ENCODE measurements at places on chromosomes 6 and 20.
A peak's percentile ranks its signal among the peaks of the same experiment; 100 is the strongest.

DNA sequence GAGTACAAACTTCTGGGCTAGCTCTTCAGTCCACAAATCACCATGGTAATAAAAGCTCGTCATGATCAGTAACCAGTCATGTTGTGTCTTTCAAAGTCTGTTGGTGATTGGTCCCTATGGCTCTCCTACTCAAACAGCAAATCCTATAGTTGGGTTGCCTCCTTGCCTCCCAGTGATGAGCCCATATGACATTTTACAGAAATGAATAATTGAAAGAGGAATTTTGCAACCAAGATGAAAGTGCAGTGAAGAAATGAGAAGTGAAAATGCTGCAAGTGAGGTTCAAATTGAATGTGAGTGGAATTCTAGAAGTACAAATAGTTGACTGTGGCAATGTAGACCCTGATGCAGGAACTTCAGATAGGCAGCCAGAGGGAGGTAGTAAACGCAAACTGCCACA is 5.1 kb upstream of the SIRPD start:
- DNase-seq: no peak

DNA sequence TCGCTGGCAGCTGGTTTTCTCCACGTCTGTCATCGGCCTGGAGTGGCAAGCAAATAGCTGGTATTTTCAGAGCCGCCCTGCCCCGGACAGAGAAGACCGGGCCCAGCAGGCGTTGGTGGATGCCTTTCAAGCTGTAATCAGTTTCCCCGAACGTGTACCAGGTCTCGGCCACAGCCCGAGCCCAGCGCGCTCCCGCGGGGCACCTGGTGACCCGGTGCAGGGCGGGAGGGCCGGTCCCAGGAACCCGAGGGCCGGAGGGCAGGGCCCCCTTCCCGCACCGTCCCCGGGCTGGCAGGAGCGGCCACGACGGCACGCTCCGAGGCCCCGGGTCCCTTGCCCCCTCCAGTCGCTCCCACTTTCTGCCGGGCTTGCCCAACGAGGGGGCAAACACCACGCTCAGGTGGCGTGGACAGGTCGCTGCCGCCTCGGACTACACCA is 348 bp upstream of the PYGB start:
- peak; percentile 70 for DNase-seq

GRCh38 chr20:1964659-1965405 is 29.0 kb downstream of the PDYN start:
- no peak for DNase-seq

- no peak for DNase-seq
Measured at GRCh38 chr20:37341632-37342031, 4.3 kb upstream of the SRC start.

DNA sequence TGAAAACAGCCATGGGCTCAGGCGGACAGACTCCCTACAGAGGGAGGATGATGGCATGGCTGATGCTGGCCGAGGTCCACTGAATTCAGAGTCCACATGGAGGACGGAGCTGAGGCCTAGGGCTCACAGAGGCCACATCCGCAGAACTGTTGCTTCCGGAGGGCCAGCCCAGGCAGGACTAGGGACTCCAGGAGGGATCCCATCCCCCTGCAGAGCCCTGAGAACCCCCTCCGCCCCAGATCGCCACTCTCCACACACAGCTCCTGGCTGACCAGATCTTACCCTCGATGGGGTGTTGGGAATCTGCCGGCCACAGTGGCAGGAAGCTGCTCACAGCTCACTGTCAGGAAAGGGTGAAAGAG is 399.2 kb downstream of the TAF4 start:
- DNase-seq: no peak

DNA sequence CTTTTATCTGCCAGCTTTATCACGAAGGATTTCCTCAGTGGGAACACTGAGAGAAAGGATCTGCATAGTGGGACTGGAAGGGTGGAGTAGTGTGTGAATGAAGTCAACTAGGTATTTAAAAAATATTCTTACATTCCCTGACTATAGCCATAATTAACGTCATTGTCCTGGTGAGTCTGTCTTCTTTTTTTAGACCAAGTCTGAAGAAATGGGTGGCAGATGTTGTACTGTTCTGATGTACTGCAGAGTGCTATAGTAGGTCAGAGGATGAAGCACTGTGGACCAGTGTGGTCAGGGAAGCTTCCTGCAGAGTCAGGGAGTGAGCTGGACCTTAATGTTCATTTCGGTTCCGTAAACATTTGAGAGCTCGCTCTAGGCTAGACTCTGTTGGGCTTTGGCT is 11.9 kb downstream of the TULP4 start:
- DNase-seq: no peak

- DNase-seq: no peak
Measured at GRCh38 chr6:22145823-22146677, 150.8 kb downstream of the PRL start.

GRCh38 chr6:35224720-35225119 is 11.0 kb downstream of the SCUBE3 start:
- no peak for DNase-seq

DNA sequence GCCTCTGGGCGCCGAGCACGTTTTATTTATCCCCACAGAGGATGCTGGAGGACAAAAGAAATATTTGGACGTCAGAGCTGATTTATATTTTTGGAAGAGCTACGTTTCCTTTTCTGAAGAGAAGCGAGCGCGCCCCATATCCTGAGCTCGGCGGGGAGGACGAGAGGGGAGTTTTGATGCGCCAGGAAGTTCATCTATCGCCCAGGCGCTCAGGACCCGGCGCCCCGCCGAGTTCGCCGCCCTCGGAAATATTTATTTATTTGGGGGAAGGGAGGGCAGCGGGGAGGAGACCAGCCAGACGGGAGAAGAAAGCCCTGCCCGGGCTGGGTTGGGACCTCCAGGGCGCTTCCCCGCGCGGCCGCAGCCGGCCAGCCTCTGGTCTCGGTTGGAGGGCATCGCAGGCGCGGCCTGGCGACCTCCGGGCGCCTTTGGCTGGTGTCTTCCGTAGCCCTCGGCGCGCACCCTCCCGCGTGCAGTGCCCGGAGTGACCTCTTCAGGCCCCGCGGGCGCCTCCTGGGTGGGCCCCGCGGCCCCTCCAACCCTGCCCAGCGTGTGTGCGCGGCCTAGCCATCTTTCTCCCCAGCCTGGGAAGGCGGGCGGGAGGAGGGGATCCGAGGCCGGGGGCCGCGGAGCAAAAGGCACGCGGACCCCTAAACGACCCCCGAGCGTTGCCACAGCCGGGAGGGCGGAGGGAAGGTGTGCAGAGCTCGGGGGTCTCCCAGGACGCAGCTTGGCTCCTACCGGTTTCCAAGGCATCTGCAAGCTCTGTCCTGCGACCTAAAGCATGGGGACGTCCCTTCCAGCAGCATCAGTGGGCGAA is 5.4 kb upstream of the FOXF2 start:
- no peak for DNase-seq

DNA sequence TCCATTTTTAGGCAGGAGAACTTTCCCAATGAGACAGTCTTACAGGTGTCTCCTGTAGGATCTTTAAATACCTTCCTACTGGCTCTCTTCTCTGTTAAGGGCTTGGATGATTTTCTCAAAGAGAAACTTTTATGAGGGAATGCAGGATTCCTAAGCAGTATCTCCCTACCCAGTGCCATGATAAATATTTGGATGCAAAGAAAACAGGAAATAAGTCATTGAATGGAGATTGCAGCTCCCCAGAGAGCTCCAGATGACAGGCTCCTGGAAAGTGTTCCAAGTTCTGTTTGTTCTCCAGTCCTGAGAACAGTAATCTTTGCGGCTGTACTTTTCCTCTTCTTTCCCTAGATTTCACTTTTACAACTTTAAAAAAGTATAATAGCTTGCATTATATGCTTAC is 2.4 kb upstream of the SCGN start:
- no peak for DNase-seq

DNA sequence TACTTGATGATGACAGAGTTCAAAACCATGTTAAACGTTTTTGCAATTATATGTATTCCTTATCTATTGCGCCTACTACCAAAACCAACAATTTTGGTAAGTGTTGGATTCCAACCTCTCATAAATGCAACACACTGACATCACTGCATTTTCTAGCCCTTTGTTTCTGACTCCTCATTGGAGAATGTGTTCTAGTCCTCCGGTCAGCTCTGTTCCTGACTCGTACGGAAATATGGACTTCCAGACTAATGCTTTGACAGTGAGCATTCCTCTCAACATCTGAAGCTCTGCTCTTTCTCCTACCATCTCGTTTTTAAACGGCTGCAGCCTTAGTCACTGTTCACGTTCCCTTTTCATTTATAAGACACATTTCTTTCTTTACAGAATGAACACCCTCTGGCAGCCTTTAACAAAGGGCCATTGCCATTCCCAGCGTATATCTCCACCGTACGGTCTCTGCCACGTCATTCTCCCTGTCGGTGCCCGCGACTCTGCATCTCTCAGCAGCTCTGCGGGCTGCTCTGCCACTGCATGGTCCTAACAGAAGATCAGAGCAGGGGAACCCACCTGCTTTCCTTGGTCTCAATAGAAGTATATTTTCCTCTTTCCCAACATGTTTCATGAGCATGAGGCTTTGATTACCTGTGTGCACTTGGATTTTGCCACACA is 103.0 kb upstream of the SYNDIG1 start:
- DNase-seq: no peak

DNA sequence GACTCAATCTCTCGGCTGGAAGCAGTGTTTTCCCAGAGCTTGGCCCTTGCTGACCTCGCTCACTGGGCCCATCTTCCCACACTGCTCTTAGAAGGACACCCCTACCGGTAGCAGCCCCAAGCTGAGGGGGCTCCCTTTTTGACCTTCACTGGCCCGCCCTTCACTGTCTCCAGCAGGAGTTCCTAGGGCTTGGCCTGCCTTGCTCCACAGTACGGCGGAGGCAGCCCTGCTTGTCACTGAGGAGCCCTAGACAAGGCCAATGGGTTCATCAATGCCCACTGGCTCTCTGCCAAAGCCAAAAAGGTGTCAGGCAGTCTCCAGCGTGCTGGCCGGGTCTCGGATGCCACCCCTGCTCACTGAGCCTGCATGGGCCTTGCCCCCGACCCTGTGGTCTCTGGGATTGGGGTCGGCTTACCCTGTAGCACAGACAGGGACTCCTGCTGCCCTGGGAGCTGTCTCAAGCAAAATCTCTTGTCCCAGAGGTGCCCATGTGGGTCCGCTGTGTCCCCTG is 2.1 kb downstream of the MMP24OS start:
- no peak for DNase-seq

- DNase-seq: no peak
Measured at GRCh38 chr20:61560361-61560853, 308.3 kb downstream of the CDH4 start.

- DNase-seq: no peak
Measured at GRCh38 chr20:21681234-21681921, 24.1 kb upstream of the PAX1 start.

DNA sequence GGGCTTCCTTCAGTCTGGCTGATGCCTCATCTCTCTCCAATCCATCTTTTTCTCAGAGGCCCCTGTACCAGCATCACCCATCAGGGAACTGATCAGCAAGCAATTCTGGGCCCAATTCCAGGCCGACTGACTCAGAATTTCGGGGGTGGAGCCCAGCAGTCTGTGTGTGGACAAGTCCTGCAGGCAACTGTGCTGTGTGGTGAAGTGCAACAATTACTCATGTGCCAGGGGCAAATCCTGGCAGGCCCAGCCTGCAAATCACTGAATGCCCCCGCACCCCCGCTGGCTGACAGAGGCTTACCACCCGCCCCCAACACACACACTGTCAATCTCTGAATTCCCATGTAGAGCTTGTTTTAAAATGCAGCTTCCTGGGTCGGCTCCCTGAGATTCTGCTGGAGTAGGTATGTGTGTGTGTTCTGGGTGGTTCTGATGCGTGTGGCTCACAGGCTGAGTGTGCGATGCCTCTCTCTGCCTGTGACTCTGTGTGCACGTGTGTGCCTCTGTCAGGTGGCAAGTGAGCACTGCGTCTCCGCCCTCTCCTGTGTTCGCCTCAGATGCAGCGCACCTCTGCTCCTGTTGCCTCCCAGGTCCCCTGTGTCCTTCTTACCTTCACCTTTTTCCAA is 45.4 kb downstream of the SSR1 start:
- no peak for DNase-seq

DNA sequence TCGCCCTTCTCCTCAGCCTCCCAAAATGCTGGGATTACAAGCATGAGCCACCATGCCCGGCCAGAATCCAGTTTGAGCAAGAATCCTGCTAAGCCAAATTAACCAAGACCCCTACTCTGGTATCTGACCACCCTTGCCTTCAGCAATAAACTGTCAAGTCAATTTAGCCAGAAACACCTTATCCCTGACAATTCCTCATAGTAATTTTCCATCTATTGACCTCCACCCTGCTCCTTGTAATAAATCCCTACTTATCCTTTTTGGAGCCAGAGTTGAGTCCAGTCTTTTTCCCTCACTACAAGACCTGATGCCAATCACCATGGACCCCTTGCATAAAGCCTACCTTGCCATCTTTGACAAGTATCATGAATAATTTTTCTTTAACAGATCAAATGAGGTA is 114.1 kb upstream of the GPR6 start:
- no peak for DNase-seq

DNA sequence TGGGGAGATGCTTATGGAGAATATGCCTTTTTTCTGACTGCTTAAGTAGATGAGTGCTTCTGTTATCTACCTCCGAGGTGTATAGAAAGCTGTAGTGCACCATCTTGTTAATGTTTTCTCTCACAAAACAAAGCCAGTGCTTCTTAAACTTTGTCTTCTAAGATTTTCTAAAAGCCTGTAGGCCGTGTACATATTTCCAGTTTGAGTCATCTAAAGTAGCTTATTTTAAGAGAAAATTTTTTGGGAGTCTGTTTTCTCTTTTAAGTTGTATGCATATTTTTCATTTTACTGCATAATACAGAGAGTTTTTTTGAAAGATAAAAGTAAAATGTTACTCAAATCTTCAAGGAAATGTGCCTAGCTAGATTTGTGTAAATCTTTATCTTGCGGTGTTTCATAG is 151.7 kb downstream of the GRIK2 start:
- no peak for DNase-seq

DNA sequence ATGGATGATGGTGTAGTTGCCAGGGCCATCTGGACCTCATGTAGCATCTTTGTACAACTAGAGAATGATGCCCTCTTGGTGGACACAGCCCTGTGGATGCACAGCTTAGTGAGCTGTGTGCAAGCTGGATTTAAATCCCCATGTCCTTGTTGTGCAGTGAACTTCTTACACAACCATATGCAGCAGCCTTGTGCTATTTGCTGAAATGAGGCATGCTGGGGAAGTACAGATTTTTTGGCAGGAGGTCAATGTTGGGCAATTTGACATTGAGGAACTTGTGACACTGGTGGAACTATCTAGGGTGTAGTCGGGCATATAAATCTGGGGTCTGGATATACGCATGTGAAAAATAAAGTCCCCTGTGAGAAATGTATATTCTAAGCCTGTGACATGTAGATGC is 5.8 kb upstream of the CDC5L start:
- DNase-seq: no peak
